Activated T-cell treated with anti-CD3 and anti-CD28 coated beads, Interleukin-2, amount 50 U/mL, for 24 hours (primary cell): ENCODE measurements at places on chromosomes 1 and 21.
A peak's percentile ranks its signal among the peaks of the same experiment; 100 is the strongest.

GRCh38 chr1:193185901-193186731 is at the start of gene B3GALT2:
Gene B3GALT2, minus strand, starts transcription at chr1:193186613. Its CDS starts 5,051 bp downstream, at chr1:193181562.
- peaks cover 64% of the 10 kb centered on the region for H3K4me1 ChIP-seq
- no peaks in the 10 kb centered on the region for H3K27me3 ChIP-seq
- H3K27ac ChIP-seq, result peak within 1 kb of the TSS; percentile 26
- peaks cover 9% of the 10 kb centered on the region for H3K36me3 ChIP-seq

DNA sequence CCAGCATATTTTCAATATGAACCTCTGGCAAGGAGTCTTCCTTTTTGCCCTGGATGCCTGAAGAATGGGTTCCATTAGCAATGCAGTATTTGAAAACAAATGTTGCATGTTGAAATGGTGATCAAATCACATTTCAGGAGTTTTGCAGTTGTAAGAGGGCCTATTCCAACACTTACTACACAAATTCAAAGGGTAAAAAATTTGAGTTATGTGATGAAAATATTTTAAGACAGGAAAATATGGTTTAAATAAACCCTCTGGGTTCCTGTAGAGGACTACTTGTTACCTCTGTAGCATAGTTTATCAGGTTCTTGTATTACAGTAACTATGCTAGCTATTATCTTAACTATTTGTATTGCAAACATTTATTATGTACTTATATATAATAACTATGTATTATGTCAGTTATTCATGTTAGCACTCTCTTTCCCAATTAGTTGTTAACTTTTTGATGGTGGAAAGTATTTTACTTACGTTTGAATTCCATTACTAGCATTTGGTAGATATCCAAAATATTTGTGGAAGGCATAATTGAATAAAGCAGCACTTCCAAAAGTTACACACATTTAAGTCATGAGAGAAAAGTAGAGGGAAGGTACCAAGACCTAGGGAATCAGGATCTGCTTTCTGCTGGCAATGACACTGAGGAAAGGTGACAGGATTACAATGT is 312.9 kb downstream of the GRIK1 start:
- H3K27ac ChIP-seq, result no peak overlapping the region
- DNase-seq, result no peak
- H3K4me3 ChIP-seq, result no peak overlapping the region
- no peaks in the 10 kb centered on the region for H3K36me3 ChIP-seq

GRCh38 chr1:9960011-9960410 is 16.7 kb downstream of the NMNAT1 start:
- H3K27ac ChIP-seq, result no peak overlapping the region
- no peak overlapping the region for H3K4me3 ChIP-seq
- H3K36me3 ChIP-seq, result no peaks in the 10 kb centered on the region

DNA sequence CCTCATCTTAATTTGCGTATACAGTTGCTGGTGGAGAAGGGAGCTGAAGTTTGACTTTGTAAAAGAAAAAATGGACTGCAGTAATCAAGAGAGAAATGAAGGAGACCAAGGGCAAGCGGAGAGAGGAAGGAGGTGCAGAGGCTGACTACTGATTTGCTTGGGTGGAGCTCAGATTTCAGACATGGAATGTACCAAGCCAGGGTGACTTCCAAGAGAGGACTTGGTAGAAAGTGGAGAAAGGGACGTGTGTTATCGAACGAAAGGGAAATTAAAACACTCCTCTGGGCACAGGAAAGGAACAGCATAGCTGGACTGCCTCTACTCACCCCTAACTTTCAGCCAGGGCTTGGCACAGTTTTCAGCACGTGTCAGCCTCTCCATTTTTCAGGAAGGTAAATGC is 15.1 kb upstream of the HEATR1 start:
- no peak for DNase-seq
- no peaks in the 10 kb centered on the region for H3K36me3 ChIP-seq
- no peak overlapping the region for H3K27ac ChIP-seq
- H3K27me3 ChIP-seq, result peaks cover 53% of the 10 kb centered on the region

DNA sequence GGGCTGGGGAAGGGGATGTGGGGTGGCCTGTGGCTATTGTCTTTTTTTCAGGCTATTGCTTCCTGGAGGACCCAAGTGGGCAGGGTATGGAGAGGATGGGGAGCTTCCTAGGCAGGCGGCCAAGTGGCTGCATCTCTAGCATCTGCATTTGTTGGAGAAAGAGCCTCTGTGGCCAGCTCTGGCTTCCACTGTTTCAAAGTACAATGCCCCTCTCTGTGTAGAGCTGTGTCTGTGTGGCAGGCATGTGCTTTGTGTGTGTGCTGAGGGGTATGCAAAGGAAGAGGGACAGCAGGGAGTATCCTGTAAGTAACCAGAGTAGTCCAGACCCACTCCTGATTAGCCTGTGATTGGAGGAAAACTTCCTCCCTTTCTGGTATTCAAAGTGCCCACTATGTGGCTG is 40.6 kb downstream of the KCNA2 start:
- H3K4me3 ChIP-seq, result no peak overlapping the region
- DNase-seq, result no peak
- H3K4me1 ChIP-seq, result no peaks in the 10 kb centered on the region
- H3K27me3 ChIP-seq, result peaks cover 13% of the 10 kb centered on the region
- no peaks in the 10 kb centered on the region for H3K36me3 ChIP-seq

DNA sequence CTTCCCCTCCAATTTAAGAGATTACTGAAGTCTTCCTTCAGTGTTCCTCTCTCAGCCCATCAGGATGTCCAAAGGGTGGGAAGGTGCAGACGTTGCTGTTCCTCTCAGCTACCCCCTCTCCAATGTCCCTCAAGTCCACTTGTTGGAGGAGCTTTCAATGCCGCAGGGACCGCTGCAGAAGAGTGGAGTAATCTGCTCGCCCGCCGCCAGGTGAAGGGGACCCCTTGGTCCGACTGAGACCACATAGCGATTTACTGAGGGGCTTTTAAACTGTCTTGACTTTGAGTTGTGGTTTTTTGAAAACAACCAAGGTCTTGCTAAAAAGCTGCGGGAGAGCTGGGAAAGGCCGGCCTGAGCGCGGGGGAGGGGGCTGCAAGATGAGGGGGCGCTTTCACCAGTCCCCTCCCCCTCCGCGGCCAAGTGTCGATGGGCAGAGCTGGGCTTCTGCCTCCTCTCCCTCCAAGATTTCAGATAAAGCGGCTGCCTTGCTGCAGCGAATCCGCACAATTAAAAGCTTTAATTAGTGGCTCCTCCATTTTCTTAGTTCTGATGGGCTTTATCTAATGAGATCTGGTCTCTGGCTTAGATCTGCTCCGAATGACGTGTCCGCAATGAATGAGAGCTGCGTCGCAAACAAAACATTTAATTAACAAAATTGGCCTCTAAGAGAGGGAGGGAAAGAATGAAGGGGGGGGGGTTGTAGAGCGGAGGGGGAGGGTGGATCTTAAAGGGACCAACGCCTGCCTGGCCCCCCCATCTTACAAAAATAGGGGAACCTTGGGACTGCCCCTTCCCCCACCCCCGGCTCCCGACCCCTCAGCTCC is 5.9 kb downstream of the LMO4 start:
- H3K36me3 ChIP-seq, result peaks cover 25% of the 10 kb centered on the region
- peak; percentile 38 for DNase-seq
- H3K4me3 ChIP-seq, result peak overlapping the region; percentile 86
- peak overlapping the region; percentile 90 for H3K27ac ChIP-seq

DNA sequence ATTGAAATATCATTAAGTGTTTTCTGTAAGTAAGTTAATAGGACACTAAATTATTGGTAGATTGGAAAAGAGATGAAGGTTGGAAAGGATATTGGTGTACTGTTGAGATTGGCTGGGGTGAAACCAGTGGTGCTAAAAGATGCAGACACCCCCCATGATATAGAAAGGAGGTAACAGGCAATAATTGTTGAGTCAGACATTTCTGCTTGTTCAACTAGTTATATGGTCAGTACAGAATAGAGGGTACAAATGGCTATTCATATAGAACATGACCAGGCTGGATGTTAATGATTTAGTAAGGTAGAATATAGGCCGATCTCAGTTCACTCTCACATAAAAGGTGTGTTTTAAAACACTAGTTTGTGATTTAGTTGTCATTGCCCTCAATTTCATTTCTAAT is 104.5 kb downstream of the POU2F1 start:
- H3K27me3 ChIP-seq, result no peaks in the 10 kb centered on the region
- DNase-seq, result no peak

- no peak overlapping the region for H3K27ac ChIP-seq
- no peaks in the 10 kb centered on the region for H3K36me3 ChIP-seq
- no peak for DNase-seq
- peaks cover 5% of the 10 kb centered on the region for H3K27me3 ChIP-seq
These were observed 85.4 kb upstream of the OLIG2 start for GRCh38 chr21:32940079-32941014.

DNA sequence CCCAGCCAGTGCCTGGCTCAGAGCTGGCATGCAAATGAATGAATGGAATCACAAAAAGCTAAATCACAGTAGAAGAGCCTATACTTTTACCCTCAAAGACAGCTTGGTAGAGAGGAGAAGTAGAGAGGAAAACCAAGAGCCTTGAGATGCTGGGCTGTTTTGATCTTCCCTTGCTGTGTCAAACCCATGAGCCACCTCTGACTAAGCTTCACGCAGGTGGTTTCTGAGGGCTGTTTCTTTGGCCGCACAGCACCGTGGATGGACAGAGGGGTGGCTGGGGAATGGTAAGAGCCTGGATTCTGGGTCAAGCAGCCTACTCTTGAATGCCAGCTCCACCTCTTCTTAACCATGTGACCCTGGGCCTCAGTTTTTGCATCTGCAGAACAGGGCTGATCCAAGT is 18.6 kb downstream of the ABCG1 start:
- peak; percentile 43 for DNase-seq
- peak overlapping the region; percentile 70 for H3K4me3 ChIP-seq
- H3K27me3 ChIP-seq, result no peaks in the 10 kb centered on the region
- H3K36me3 ChIP-seq, result peaks cover under 1% of the 10 kb centered on the region
- H3K27ac ChIP-seq, result peak overlapping the region; percentile 85

DNA sequence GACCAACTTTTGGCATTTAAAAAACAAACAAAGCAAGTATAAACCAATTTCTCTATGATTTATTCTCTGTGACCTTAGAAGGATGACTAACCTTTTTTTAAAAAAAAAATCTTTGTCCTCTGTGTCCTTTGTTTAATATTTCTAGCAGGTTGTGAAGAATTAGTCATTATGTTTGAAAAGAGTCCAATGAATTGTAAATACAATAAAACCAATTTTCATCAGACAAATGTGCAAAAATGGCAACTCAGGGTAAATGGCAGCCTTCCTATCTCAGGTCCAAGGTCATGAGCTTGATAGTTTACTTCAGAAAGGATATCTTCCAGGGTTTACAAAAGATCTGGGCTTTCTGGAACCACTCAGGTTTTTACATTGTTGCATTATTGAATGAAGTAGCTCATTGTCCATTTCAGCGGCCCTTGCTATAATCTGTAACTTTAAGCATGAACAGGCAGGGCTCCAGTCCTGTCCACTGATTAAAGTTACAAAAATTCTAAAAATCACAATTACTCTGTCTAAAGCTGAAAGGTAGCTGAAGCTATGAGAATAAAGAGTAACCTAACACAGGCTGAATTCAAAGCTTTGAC is 11.7 kb upstream of the MAP3K21 start:
- H3K27me3 ChIP-seq, result peaks cover 17% of the 10 kb centered on the region
- DNase-seq, result no peak
- no peak overlapping the region for H3K27ac ChIP-seq
- no peak overlapping the region for H3K4me3 ChIP-seq
- H3K4me1 ChIP-seq, result no peaks in the 10 kb centered on the region

GRCh38 chr1:27660300-27660835 is 11.6 kb downstream of the IFI6 start:
- H3K4me3 ChIP-seq, result peak overlapping the region; percentile 76
- peak overlapping the region; percentile 91 for H3K27ac ChIP-seq
- DNase-seq, result no peak
- no peaks in the 10 kb centered on the region for H3K36me3 ChIP-seq
- H3K4me1 ChIP-seq, result peaks cover 49% of the 10 kb centered on the region

- no peak overlapping the region for H3K27ac ChIP-seq
- peaks cover 26% of the 10 kb centered on the region for H3K4me1 ChIP-seq
- H3K36me3 ChIP-seq, result peaks cover 25% of the 10 kb centered on the region
These were observed 18.0 kb downstream of the OMA1 start for GRCh38 chr1:58528518-58528917.

- no peak overlapping the region for H3K4me3 ChIP-seq
- no peaks in the 10 kb centered on the region for H3K36me3 ChIP-seq
- DNase-seq, result no peak
- H3K27me3 ChIP-seq, result peaks cover 54% of the 10 kb centered on the region
These were observed 3.1 kb upstream of the DDAH1 start for GRCh38 chr1:85467929-85468540.

DNA sequence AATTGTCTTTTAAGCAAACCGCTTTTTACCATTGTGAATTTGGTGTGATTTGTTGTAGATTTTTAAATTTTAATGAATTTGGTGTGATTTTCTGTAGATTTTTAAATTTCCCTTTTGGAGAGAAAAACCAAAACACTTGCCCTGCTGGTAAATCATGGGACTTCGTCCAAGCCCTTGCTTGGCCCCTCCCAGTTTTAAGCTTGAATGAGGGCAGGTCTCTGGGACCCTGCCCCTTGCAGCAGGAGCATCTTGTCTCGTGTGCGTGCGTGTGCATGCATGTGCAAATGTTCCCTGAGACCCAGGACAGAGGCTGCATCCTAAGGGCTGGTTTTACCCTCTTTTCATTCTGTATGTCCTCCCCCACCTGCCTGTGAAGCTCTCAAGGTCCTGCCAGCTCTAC is 248.6 kb downstream of the GREM2 start:
- no peaks in the 10 kb centered on the region for H3K36me3 ChIP-seq
- H3K27me3 ChIP-seq, result no peaks in the 10 kb centered on the region
- no peak for DNase-seq
- H3K4me3 ChIP-seq, result no peak overlapping the region
- no peak overlapping the region for H3K27ac ChIP-seq

GRCh38 chr1:32073299-32074229 is 825 bp downstream of the TMEM39B start:
- H3K4me1 ChIP-seq, result peaks cover 34% of the 10 kb centered on the region
- DNase-seq, result no peak
- H3K27ac ChIP-seq, result peak overlapping the region; percentile 97
- H3K4me3 ChIP-seq, result peak overlapping the region; percentile 93
- H3K27me3 ChIP-seq, result no peaks in the 10 kb centered on the region

DNA sequence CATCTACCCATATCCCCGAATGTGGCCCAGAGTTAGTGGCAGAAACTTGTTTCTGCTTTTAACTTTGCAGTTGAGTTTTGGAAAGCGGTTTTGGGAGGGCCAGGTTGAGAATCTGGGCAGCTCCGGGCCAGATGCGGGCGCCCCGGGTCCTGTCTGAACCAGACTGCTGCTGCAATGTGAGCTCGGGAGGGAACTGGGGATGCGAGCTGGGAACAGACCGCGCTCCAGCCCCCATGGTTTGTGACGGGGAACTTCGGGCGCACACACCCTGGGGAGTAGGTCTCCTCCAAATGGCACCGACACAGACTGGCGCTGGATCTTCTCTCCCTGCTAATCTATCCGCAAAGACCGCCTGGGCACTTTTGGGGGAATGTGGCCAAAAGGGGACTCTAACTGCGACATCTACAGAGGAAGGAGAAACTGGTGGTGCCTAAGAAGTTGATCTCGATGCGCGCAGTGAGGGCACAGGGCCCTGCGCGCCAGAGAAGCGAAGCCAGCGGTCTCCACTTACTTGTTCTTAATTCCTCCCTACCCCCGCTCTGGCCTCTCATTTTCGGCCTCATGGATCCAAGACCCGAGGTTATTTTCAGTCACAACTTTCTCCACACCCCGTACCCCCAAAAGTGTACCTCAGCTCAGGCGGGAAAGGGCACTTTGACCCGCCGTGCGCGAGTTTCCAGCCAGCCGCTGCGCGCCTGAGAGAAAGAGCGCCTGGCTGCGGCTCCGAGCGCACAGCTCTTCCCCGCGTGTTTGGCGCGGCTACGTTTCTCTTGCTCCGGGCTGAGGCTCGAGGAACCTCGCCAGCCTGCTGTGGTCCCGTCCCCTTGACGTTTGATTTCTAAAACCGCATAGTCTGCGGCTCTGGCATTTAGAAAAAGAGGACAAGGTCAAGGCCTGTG is 411.0 kb upstream of the ESRRG start:
- H3K36me3 ChIP-seq, result no peaks in the 10 kb centered on the region
- peaks cover 12% of the 10 kb centered on the region for H3K4me1 ChIP-seq
- no peak for DNase-seq
- no peak overlapping the region for H3K4me3 ChIP-seq
- H3K27ac ChIP-seq, result no peak overlapping the region
- H3K27me3 ChIP-seq, result peaks cover 75% of the 10 kb centered on the region
